ENCODE measurements at places on chromosomes 4 and X.

- no peak for DNase-seq
Measured at GRCh38 chr4:90614371-90614770, 487.2 kb downstream of the CCSER1 start.

DNA sequence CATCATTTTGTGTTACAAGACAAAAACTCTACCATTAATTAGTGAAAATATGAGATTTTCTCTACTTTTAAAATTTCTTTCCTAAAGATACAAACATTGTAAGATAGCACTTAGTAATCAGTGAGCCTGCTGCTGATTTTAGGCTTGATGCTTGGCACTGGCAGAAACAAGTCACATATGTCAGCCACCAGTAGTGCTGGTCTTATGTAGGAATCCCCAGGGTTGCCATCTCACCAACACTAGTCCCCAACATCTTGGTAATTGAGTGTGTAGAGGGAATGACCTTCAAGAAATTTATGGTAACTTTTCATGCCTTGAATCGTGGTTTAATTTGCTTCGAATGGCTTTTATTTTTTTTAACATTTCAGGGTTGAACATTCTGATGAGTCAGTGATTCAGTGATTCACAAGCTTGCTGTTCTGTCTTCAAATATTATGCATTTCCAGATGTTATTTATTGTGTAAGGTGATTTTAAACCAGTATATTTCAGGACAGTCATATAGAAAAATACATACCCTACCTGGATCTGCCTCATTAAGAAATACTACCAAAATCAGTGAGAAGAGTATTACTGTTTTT, 11.9 kb downstream of the EXOC1 start:
- DNase-seq: peak; percentile 39

DNA sequence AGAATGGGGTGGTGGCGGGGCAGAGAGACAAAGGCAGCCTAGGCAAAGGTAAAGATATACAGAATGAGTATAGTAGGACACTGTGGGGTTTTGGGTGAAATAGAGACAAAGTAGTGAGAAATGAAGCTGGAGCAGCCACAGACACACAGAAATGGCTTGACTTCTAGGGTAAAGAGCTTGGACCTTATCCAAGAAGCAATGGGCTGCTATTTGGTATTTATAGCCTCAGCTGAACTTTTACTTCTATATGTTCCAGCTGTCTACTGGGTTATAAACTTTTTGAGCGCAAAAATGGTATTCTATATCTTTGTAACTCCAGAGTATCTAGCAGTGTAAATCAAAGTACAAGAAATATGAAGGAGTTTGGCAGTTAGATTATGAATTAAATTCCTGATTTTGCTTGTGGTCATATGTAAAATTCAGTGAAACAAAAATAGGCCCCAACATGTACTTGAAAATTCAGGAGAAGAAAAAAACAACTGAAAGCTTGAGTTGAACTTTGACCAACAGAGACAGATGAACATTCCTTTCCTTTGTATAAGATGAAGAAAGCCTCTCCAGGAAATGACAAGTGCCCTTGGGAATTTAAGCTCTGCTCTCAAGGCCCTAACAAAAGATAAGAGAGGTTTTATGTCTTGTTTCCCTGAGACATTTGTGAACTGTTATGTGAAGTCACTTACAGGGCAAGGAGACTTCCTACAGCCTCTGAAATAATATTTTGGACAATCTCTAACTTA, 354.1 kb downstream of the CHIC1 start:
- DNase-seq: peak; percentile 72

DNA sequence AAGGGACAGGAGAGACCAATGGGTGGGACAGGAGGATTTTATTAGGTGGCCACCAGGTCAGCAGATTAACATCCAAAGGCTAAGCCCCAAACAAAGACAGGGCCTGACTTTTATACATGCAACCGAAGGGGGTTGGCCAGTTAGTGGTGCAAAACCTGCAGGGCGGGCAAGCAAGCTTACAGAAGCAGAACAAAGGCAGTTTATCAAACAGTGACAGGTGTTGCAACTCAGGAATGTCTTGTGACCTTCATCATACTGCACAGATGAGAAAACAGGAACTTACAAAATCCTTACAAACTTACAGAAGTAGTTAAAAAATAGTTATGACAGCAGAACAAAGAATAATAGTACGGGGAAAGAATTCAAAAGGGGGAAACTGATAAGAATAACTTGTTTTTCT, 708.1 kb downstream of the GLUD2 start:
- no peak for DNase-seq

DNA sequence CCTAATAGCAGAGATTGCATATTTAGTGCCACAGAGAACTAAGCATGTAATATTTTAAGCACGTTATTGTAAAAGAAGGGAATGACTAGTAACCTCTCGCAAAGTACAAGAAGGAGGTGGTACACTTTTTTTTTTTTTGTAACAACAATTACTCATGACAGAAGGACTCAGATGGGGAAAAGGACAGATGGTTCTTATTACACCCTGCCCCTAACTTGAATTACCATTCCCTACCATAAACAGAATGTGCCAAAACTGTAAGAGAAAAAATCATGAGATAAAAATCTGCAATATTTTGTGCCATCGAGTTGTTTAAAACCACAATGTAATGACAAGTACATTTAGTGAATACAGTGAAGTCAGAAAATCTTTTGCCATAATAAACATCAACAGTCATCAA, 33.0 kb upstream of the RAPGEF2 start:
- DNase-seq: peak; percentile 92

DNA sequence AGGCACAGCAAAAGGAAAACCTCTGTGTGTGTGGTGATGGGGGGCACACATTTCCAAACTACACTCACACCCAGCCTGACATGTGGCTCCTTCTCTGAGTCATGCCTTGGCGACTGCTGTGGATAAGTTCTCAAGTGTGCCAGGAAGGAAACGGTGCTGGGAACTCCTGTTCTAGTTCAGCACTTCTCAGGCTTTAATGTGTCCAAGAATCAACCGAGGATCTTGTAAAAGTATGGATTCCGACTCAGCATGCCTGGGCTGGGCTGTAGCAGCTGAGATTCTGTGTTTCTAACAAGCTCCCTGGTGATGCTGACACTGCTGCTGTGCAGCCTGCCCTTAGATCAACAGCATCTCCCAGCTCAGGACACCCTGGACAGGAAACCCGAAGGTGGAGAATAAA, 20.2 kb downstream of the CLNK start:
- DNase-seq: peak; percentile 33

DNA sequence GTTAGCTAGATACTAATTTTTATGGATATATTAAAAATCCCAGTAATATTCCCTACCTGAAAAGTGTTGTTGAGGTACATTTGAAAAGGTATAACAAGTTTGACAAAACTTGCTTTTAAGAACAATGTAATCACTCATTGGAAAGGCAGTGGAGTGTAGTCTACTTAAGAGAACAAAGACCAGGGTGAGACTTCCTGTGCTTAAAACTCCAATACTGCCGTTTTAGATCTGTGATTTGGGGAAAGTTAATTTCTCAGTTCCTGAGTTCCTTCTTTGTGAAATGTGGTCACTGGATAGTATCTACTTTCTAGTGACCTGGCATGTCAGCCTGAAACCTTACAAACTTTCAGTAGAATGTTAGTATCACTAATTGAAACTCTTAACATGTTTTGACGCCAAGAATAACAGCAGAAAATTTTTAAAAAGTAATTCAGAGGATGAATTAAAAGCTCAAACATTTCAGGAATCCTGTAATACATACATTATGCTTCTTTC, 56.8 kb downstream of the PCDH7 start:
- DNase-seq: no peak

DNA sequence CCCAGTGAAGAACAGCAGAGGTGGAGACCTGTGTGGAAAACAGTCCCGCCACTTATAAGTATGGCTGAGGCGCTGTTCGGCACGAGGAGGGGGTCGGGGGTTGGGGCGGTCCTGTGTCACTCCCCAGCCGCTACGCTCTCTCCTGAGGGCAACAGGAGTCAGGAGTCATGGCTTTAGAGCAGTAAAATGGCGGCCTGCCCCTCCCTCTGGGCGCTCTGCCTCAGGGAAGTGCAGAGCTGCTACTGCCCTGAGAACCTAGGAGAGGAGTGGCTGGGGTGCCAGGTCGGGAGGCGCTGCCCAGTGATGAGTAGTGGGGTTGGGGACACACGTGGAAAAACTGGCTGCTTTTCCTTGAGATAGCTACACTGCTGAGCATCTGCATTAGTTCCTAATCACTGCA, 551.2 kb upstream of the AMOT start:
- DNase-seq: no peak

DNA sequence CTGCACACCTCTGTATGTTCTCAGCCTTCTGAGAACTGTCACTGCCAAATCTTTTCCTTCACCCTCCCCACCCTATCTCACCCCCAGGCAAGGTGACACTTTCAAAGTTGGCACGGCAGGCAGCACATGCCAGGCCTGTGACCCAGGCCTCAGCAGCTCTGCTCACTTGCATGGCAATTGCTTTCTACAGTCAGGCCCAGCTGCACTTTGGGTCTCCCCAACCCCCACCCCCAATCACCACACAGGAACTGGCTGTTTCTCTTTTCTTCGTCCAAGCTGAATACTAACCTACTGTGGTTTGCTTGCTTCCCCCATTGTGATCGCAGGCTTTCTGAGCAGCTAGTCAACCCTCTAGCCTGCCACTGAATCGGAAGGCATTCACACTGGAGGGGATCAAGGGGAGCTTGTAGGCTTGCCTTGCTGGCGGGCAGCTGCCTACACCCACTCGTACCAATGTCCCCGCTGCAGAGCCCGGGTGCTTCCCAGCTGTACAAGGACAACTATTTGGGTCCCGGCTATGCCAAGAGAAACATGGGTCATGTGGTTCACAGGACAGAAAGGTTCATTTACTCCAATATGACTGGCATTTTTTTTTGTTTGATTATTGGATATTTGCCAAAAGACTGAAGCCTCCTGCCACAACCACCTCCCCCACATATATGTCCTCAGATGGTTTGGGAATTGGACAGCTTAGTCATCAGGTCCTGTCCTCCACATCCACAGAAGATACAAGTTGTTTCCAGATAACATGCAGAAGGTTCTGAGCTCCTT, 28.1 kb downstream of the SLC25A43 start:
- DNase-seq: peak; percentile 2

- DNase-seq: no peak
Measured at GRCh38 chr4:7286170-7286569, 93.8 kb downstream of the SORCS2 start.

DNA sequence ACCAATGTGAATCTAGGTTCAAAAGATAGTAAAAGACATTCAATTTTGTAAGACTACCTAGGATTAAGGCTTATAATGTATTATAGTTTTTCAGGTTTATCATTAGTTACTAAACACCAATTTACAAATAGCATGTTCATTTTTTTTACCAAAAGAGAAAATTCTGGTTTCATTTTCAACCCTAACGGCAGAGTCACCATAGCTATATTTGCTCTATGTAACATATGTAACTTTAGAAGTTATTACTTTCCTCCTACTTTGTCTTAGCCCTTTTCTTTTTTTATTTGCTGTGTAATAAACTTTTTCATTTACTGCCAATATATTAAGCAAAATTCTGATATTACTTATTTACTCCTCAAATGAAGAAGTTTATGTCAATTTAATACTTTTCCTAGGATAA, 639.6 kb downstream of the ARAP2 start:
- no peak for DNase-seq

DNA sequence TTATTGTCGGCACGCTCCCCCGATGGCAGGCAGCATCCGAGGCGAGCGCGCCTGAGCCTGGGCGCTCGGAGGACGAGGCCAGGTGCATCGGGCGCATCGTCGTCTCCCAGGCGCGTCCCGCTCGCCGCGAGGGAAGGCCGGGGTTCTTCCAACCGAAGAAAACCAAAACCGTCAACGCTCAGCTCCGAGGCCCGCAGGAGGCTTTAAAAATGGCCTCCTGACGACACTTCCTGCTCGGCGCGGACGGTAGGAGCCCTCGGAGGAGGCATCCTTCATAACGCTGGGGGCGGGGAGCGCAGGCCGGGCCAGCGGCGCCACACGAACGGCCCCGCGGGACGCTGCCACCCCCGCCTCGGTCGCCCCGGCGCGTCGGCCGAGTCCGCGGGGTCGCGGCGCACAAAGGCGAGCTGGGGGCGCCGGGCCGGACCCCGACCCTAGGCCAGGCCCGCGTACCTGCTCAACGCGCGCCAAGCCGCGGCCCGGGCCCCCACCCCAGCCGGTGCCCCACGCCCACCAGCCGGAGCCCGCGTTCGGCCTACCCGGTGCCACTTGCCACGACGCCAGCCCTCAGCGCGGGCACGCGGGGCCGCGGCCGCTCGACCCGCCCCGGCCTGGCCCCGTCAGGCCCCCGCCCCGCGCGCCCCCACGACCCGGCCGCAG, 501 bp downstream of the ZNF518B start:
- peak; percentile 48 for DNase-seq

DNA sequence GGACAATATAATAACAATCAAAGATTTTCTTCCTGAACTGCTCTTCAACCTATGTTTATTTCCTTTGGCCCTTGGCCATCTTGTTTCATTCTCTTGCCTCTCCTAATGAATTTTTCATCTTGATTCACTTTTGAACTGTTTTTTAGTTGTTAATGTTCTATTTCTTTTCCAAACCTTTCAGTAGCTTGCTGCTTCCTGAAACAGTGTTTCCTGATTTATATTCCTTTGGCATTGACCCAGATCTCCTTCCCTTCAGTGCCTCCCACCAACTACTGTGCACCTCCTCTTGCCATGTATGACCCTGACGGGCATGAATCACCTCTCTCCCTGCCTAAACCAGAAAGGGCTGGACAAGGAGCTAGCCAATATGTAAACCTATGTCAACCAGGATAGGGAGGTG, 25.6 kb upstream of the SPP1 start:
- no peak for DNase-seq

- peak; percentile 66 for DNase-seq
Measured at GRCh38 chr4:155085843-155086530, 122.4 kb upstream of the NPY2R start.

GRCh38 chrX:47179221-47179927, 14.3 kb upstream of the UBA1 start:
- peak; percentile 83 for DNase-seq

DNA sequence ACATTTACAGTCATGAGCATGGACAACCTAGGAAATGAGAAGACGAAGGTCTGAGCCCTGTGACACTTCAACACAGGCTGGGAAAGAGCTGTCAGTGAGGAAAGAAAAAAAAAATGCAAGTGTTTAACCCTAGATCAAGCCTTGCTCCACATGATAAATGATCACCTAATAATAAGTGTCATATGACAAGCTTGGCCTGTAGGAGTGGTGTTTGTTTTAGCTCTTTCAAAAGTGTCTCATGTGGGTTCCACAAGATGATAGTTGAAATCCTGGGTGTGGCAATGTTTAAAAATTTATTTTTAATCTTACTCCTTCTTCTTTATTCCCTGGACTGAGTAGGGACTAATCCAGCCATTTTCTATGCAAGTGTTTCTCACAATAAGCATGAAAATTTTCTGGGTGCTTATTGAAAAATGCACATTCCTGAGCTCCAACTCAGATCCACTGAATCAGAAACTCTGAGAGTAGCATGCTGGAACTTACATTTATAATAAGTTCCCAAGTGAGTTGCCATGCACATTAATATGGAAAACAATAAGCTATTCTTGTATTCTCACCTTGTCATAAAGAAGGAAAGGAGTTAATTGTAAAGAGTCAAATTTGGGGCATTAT, 138.3 kb downstream of the AREG start:
- DNase-seq: peak; percentile 4

DNA sequence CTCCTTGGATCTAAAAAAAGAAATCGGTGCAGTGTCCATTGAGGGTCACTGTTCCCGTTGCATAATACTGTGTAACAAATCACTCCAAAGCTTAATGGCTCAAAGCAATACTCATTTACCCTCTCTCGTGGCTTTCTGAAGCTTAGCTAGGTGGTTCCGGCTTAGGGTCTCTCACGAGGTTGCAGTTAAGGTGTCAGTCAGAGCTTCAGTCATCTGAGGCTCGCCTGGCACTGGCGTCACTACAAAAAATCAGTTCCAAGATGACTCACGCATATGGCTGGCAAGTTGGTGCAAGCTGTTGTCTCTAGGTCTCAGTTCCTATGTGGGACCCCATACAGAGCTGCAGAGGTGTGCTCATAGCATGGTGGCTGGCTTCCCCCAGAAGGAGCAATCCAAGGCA, 91.0 kb downstream of the BEND2 start:
- DNase-seq: no peak

All from fibroblast of gingiva (primary cell).